Omental fat pad (tissue), 4 donors: ENCODE measurements at places on chromosomes 12 and 14.

GRCh38 chr12:70638639-70639360 is 1.6 kb upstream of the PTPRB start:
- DNase-seq: no peak

GRCh38 chr14:54343272-54344121 is 53.3 kb upstream of the CDKN3 start:
- no peak for DNase-seq

DNA sequence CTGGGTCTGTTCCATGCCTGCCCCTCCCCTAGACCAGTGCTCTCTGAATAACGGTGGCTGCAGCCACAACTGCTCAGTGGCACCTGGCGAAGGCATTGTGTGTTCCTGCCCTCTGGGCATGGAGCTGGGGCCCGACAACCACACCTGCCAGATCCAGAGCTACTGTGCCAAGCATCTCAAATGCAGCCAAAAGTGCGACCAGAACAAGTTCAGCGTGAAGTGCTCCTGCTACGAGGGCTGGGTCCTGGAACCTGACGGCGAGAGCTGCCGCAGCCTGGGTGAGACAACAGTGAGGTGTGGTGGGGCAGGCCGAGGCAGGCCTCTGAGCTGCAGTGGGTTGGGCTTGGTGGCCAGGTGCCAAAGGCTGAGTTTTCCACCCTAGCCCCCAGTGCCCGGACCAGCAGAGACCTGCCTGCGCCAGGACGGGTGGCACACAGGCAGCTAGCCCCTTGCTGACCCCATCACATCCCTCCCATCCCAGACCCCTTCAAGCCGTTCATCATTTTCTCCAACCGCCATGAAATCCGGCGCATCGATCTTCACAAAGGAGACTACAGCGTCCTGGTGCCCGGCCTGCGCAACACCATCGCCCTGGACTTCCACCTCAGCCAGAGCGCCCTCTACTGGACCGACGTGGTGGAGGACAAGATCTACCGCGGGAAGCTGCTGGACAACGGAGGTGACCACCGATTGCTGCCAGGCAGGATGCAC is 28.2 kb upstream of the LRP1-AS start:
- peak; percentile 94 for DNase-seq

DNA sequence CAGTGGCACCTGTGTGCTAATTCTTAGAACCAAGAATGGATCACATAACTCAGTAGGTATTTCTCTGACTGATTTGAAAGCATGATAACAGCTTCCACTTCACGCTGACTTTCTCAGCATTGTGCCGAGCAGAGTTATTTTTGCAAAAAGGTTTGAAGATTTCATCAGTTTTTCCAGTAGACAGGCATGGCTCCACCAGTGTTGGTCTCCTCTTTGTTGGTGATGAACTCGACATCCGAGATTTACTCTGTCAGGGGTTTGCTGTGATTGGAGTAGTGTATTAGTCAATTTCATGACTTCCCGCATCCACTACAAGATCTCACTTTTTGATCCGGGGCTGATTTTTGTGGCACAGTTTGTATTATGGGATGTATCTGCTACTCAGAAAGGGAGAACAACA is 85.3 kb downstream of the PRKCH start:
- DNase-seq: no peak

GRCh38 chr12:5864301-5864700 is 80.8 kb downstream of the ANO2 start:
- DNase-seq: no peak

GRCh38 chr12:67634303-67634761 is 14.2 kb upstream of the DYRK2 start:
- DNase-seq: no peak

GRCh38 chr14:66624336-66624937 is 116.5 kb downstream of the GPHN start:
- DNase-seq: no peak

GRCh38 chr14:68724914-68725313 is 68.0 kb downstream of the ZFP36L1 start:
- DNase-seq: no peak

GRCh38 chr12:9039397-9039977 is 50.1 kb downstream of the KLRG1 start:
- DNase-seq: no peak

DNA sequence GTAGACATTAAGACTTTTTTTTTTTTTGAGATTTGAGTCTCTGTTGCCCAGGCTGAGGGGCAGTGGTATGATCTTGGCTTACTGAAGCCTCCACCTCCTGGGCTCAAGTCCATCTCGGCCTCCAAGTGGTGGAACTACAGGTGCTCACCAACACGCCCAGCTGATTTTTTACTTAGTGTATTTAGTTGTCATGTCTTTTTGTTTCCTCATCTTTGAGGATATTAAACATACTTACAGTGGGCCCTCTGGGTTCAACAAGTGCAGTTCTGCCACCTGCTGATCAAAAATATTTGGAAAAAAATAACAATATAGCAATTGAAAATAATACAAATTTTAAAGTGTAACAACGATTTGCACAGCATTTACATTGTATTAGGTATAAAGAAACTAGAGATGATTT is 4.4 kb upstream of the B4GALNT1 start:
- DNase-seq: no peak

DNA sequence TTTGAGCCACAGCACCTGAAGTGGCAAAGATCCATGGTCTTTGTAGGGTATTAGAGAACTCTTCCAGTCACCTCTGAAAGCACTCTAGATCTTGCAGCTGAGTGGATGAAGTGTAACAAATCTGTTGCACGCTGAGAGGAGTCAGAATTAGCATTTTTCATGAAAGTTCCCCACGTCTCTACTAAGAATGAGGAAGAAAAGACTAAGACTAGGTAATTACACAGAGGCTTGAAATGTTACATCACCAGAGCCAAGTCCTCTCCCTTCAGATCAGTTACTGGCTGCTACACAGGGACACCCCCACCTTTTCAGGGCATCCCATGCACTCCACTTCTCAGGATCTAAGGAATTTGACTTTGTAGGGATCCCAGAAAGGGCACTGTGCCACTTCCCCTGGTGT is 98.6 kb upstream of the FKBP4 start:
- no peak for DNase-seq

GRCh38 chr14:51730098-51730497 is 78.4 kb downstream of the FRMD6 start:
- DNase-seq: no peak

GRCh38 chr14:24422261-24422660 is 7.2 kb downstream of the CBLN3 start:
- DNase-seq: no peak

DNA sequence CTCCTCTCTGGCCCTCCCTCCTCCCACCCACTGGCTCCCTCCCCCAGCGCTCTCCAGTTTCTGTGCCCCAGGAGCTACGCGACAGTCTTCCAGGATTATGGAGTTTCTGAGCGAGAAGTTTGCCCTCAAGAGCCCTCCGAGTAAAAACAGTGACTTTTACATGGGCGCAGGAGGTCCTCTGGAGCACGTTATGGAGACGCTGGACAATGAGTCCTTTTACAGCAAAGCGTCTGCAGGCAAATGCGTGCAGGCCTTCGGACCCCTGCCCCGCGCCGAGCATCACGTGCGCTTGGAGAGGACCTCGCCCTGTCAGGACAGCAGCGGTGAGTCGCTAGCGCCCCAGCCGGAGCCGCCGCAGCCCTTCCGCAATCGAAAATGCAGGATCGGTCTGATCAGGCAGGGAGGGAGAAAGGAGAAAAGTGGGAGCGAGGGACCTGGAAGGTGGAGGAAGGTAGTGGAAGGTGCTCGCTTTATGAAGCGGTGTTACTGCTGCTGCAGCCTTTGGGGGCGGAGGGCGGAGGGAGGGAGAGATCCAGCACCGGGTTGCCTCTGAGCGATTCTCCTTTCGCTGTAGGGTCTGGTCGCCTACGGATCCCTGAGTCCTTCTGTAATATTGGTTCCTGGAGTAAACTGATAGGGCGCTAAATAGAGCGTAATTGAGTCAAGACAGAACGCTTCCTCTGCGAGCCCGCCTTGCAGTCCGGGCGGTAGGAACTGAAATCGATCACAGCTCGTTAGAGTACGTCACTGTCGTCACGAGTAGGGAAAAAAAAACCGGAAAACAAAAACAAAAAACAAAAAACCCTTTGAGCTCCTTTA is at the start of gene ALX1:
Gene ALX1 (plus strand): TSS at position 56 of the 819 bp plus-strand sequence. CDS start 42 bp downstream, at position 98.
- no peak for DNase-seq

GRCh38 chr14:59634617-59635016 is 58.0 kb upstream of the CCDC175 start:
- no peak for DNase-seq

- no peak for DNase-seq
Observed at GRCh38 chr14:47678993-47679392, 3.6 kb upstream of the MDGA2 start.

- DNase-seq: no peak
Observed at GRCh38 chr12:4789776-4790175, 69.6 kb downstream of the GALNT8 start.

- no peak for DNase-seq
Observed at GRCh38 chr12:32002848-32003493, 43.8 kb downstream of the RESF1 start.

GRCh38 chr14:73887694-73888459 is 1.2 kb downstream of the ZNF410 start:
- DNase-seq: no peak

- DNase-seq: no peak
Observed at GRCh38 chr12:2858944-2859421, 2.1 kb upstream of the TEX52 start.

DNA sequence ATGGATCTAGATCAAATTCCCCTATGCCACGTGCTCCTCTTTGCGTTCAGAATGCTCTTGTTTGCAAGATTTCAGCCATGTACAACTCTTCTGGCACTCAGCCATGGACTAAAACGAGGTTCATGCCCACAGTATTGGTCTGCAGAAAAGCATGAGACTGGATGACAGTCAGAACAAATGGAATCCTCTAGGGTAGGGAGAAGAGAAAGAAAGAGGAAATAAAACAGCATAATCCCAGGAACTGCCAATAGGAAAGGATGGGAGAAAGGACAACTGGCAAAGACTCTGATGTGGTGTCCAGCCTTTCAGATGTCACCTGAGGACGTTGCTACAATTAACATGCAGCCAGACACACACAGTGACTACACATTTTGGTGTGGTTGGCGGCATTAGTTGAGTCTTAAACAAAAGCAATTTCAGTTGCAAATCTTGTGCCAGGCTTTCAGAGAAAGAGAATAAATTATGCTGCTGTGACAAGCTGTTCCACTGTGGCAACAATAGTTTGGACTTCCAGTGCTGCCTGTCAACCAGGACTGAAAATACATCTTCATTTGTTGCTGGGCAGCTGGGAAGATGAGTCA is 338.0 kb downstream of the RGS6 start:
- DNase-seq: no peak

DNA sequence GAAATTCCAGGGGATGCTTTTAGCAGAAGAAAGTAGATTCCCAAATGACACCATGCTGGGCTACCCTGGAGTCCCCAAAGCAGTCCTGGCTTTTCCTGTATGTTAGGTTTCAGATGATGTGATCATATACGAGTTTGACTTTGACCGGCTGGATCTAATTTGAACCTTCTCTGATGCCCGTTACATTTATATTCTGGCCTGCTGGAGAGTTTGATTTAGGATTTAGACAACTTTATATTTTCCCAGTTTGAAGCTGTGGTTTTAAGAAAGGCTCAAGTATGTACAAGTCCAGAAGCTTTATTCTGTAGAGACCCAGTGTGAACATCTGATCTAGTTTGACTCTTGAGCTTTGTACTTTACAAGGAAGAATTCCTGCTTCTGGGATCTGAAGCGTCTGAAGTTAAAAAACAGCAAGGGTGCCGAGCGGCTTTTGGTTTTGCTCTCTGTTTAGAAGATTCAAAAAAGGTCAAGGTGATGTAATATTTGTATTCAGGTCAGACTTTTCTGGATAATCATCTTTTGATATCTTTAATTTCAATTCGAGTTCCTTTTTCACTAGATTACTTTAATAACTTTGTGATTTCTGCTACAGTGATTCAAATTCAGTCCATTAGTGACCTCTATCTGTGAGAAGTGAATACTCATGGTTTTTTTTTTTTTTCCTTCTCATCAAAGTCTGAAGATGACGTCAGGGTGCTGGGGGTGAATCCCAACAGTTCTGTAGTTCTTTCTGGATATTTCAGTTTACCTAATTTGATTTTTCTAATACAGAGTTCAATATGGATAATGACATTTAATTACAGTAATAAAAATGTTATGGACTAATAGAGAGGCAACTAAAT is 6.3 kb downstream of the FLRT2 start:
- DNase-seq: no peak

DNA sequence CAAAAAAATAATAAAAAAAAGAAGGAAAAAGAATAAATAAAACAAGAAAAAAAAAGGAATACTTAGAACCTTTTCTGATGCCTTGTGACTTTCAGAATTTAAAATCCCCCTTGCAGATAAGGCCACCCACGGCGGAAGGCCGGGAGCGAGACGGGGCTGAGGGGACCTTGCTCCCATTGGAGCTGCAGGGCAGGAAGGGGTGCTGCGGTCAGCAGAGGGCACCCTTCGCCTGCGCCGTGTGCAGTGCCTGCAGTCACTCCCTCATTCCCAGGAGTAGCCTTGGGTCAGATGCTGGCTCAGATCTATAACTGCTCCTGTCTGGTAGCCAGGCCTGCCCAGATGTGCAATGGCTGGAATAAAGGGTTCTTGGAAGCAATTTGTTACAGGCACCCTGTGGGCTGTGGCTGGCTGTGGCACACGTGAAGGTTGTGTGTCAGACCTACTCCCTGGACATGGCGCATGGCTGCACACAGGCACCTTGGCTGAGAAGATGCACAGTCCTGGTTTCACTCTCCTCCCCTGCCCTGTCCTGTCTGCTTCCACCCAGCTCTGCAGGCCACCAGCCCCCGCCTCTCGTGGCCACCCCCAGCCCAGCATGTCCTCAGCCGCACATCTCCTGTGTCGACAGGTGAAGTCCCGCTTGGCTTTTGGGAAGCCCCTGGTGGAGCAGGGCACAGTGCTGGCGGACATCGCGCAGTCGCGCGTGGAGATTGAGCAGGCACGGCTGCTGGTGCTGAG is 13.4 kb upstream of the ALDH2 start:
- DNase-seq: no peak

DNA sequence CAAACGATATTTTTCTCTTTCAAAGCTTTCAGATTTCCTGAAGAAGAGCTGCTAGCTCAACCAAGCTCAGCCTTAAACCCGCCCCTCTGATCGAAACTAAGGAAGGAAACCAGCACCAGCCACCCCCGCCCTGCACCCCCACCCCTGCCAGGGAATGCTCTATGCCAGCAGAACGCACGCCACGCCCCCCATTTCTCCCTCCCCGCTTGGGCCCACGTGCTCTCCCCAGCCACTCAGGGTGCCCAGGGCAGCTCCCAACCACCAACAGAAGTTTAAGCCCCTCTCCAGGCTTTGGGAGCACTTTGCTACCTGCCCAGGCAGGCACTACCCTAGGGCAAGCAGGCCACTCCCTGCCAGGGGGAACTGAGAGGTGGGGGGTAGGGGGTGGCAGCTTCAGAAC is 18.8 kb upstream of the KRT78 start:
- DNase-seq: no peak

- DNase-seq: no peak
Observed at GRCh38 chr12:30996752-30997151, 70.2 kb downstream of the TSPAN11 start.

- DNase-seq: no peak
Observed at GRCh38 chr12:106601031-106601430, 18.2 kb downstream of the RFX4 start.
